ENCODE measurements at places on chromosomes 4 and X.

DNA sequence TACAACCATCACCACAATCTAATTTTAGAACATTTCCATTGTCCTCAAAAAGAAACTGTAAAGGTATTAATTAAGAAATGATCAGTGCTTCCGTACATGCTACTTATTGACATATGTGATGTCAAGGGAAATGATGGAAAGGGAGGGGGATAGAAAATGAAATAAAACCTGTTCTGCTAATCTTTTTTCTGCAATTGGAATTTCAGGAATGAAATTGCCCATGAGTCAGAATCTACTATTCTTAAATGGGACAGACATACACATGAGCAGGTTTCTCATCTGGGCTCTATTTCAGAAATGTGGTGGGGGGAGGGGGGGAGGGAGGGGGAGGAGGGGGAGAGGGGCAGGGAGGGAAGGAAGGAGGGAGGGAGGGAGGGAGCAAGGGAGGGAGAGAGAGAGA, 91.0 kb downstream of the SHROOM4 start:
- no peak for DNase-seq

DNA sequence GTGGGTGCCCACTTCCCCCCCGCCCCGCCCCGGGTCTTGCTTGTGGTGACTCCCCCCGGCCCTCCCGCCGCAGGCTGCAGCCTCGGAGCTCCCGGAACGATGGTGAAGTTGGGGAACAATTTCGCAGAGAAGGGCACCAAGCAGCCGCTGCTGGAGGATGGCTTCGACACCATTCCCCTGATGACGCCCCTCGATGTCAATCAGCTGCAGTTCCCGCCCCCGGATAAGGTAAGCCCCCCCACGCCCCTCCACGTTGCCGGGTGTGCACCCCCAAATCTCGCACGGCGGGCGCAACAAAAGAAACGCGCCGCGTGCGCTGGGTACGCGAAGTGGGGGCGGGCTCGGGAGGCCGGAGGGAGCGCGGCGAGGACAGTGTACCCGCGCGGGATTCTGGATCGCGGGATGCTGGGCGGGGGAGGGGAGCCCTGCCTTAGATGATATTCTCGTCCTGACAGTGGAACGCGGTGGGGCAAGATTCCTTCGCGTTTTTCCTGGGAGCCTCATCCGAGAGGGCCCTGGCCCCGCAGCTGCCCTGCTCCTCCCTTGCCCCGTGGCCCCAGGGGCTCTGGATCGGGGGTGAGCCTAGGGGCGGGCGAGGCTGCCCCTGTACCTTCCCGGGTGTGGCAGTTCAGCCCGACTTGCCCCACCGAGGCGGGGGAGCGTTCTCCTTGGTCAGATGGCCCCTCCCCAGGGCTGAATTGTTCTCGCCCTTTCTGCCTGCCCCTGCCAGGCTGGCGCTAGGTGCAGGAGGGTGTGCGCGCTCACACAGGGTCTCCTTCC, 819 bp downstream of the NSG1 start:
- DNase-seq: no peak

- peak; percentile 32 for DNase-seq
Measured at GRCh38 chr4:155745984-155746383, 12.8 kb upstream of the GUCY1B1 start.

- DNase-seq: no peak
Measured at GRCh38 chrX:134137341-134137740, 99.6 kb upstream of the CCDC160 start.

- DNase-seq: peak; percentile 33
Measured at GRCh38 chrX:39820938-39821708, 276.6 kb downstream of the BCOR start.

DNA sequence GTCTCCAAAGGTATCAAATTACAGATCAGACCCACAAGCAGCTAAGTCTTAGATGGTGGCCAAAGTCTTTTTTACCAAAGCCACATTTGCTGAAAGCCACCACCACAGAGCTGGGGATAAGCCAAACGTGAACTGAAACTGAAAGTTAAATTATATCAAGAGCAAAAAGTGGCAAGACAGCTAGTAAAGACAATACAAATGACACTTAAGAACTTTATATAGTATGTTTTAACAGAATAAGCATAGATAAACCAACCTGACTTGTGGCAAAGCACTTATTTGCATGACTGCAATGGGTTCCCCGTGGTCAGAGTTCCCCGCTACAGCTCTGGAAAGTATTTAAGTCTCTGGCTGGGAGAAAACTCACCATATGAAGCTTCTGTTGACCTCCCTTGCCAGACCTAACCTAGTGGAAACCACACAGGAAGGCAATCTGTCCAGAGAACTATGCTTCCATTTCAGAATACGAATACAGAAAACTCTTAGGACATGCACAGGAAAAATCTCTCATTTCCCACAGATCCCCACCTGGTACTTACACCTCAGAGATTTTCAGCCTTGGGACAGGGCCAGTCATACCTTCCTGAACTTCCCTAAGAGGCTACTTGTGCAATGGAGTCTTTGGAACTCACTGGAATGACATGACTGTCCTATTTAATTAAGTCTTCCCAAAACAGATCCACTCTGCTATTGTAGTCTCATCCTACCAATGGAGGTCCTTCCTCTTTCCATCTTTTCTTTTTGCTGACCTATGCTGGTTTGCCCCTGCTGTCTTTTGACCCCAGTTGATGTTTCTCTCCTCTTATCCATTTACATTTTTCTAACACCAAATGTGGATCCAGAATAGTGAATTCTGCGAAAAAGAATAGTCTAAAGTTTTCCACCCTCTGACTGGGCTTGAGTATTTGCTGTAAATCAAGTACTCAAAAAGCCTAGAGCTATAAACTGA, 225.1 kb downstream of the NR3C2 start:
- peak; percentile 68 for DNase-seq

GRCh38 chrX:41036668-41037326, 48.4 kb upstream of the USP9X start:
- peak; percentile 58 for DNase-seq

- DNase-seq: no peak
Measured at GRCh38 chr4:61831987-61832386, 631.9 kb downstream of the ADGRL3 start.

DNA sequence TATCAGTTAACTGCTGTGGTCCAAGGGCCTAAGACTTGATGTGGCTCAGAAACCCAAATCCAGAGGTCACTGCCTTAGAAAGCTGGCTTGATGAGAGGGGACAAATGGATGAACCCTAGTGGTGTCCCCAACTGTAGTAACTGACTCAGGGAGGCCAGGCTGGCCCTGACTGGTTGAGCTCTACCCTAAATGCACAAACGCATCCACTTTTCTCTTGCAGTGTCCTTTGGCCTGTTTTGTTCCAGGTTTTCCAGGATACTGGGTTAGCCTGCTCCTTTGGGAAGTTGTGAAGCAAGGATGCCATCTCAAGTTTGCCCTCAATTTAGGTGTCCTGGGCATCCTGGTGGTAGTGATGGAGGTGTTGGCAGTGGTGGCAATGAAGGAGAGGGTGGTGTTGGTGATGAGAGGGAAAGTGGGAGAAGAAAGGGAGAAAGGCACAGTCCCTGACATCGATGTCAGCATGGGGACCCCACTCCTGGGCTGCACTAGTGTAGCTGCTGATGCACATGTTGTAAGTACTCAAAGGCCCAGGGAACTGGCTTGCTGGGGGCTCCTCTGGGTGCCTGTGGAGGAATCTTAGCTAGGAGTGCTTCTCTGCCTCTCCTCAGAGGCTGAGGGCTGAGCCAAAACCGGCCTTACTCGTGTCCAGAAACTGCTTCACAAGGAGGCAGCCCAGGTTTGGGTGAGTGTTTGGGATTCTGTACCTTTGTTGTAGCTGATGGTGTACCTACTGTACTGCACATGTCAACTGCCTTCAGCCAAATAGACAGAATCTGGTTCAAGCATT, 2.9 kb upstream of the HAND2 start:
- no peak for DNase-seq

DNA sequence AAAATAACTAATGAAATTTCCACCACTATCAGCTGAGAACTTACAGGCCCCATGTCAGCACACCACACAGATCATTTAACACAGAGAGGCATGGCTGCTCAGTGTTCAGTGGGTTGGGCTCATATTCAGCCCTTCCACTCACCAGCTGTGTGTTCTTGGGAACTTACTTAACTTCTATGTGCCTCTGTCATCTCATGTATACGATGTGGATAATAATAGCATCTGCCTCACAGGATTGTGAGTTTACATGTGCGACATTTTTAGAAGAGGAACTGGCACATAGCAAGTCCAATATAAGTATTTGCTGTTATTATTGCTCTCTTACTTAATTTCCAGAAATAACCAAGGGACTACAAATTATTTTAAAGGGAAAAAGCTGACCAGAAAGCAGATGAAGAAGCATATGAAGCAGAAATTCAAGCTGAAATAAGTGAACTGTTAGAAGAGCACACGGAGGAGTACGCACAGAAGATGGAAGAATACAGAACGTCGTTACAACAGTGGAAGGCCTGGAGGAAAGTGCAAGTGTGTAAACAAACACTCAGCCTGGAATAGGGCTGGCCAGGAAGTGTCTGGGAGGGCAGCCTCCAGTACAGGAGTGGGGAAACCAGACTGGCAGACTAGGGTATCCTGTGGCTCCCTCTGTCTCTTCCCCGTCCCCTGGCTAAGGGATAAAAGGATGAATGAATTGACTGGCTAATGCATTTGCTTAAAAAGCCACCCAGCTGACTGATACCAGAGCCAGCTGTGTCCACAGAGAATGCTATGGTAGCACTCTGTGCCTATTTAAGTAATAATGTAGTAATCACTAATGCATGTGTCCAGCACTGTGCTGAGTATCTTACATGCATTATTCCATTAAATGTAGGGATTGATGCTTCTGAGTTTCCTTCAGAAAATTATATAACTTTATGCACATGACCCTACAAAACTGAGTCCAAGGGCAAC, 67.1 kb downstream of the CC2D2A start:
- no peak for DNase-seq

DNA sequence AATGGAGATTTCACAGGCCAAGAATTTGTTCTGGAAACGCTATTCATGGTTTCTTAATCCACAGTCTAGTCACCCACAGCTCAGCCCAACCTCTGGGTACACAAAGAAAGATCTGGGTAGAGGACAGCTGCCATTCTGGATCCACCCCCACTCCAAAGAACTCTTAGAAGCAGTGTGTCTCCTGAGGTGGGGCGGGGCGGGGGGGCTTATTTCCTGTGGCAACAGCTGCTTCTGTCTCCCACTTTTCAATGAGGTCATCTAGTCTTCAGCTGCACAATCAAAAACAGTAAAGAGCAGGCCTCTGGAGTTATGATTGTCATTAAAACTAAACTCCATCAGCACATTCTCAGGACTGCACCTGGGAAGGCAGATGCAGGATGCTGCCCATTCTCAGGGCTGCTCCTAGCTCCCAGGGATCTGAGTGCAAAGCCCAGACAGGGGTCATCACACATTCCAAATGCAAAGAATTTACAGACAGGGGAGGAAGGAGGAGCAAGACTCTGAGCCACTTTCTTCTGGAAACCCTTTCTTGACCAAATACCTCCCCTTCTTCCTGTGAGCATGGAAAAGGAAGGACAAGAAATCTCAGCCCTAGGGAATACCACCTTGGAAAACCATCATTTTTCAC, 207.3 kb downstream of the HS6ST2 start:
- DNase-seq: no peak

DNA sequence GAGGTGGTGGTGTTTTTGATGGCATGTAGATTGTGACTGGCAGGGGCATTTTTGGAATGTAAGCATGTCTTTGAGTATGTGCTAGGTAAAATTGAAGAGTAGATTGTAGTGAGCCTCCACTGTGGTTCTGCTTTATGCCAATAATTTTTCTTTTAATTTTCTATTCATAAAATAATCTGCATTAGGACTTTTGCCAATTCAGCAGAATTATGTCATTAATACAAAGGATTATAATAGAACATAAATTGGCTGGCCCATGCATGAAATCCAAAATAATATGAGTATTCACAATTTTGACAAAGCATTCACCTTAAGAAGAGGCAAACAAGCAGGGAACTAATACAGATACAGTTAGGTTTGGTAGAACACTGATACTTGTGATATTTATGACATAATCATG, 14.9 kb upstream of the TMPRSS11E start:
- DNase-seq: no peak

DNA sequence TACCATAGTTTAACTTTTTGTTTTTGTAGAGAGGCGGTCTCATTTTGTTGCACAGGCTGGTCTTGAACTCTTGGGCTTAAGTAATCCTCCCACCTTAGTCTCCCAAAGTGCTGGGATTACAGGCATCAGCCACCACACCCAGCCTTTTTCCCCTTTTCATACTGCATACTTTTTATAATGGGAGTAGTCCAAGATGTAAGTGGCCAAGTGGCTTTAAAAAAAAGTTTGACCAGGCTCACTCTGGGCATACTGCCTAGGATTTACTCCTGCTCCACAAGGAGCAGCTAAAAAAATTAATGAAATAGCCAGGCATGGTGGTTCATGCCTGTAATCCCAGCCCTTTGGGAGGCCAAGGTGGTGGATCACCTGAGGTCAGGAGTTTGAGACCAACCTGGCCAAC, 6.0 kb downstream of the GRSF1 start:
- no peak for DNase-seq

DNA sequence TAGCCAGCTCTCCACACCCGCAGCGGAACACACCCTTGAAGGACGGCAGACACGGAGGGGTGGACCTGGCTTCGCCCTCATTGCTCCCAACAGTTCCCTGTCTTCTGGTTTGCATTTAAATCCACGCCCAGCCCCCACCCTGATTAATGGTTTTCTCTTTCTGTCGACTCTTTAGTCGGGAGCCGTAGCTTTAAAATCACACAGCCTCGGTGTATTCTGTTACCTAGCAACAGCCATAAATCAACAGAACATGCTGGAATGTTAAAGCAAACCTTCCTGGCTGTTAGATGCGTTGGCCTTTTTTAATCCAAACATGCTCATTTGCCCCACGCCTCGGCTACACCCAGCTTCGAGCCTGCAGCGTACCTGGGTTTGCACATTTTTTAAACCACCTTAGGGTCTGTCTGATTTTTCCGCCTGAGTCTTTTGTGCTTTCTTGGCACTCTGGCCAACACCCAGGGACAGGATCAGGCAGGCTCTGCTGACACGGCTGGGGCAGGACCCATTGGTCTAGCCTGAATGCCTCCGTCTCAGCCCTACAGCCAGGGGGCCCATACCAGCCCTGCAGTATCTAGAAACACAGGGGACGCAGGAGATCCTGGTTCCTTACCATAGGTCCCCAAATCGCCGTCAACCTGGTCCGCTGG, 21.4 kb upstream of the PPP2R2C start:
- DNase-seq: peak; percentile 47
